ENCODE measurements at places on chromosomes 7 and 10.
A peak's percentile ranks its signal among the peaks of the same experiment; 100 is the strongest.

DNA sequence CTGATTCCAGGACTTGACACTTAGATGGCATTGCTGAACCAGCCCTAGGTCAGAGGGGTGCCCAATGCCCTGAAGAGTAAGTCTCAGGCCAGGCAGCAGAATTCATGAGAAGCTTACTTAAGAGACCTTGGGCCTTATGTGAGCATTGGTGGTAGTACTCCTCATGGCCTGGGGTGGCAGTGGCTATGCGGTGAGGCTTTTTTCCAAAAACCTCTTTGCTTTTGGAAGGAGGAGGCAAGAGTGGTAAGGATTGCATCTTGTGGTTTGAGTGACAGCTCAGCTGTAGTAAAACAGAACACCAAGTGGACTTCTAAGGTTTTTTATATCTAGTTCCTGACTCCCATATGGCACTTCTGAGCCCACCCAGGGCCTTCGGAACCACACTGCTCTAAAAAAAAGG is 459.0 kb upstream of the STEAP1 start:
- DNase-seq: no peak

DNA sequence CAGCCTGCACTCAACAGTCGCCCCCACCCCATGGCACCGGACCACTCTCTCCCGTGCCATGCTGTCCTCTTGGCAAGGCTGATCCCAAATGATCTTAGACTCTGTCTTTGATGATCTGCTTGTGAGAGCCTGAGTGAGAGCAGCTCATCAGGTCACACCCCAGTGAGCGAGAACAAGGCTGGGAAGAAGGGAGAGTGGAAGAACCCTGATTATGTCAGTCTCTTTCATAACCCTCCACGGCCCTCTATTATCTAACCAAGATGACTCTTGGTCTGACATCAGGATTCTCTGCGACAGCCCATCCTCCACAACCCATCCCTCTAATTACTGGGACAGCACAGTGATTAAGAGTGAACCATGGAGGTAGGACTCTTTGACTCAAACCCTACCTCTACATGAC is 53.1 kb upstream of the C7orf33 start:
- DNase-seq: no peak

- no peak for DNase-seq
Observed at GRCh38 chr7:4631380-4632179, 50.5 kb upstream of the FOXK1 start.

DNA sequence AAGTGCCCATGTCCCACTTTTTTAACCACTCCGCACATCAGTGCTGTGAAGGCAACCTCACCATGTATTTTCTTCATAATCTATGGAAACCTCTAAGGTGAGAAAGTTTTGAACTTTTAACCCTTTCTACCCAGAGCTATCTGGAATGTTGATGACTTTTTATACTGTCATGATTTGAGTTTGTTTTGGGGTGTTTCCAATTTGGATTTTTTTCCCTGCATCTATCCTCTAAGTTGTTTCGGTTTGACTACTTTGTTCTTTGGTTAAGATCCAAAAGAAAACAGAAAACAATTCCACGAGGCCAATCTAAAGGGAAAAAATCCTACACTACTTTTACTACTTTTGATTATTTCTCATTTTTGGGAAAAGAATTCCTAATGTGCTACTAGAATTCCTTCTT is 279.7 kb downstream of the USP6NL start:
- DNase-seq: no peak

DNA sequence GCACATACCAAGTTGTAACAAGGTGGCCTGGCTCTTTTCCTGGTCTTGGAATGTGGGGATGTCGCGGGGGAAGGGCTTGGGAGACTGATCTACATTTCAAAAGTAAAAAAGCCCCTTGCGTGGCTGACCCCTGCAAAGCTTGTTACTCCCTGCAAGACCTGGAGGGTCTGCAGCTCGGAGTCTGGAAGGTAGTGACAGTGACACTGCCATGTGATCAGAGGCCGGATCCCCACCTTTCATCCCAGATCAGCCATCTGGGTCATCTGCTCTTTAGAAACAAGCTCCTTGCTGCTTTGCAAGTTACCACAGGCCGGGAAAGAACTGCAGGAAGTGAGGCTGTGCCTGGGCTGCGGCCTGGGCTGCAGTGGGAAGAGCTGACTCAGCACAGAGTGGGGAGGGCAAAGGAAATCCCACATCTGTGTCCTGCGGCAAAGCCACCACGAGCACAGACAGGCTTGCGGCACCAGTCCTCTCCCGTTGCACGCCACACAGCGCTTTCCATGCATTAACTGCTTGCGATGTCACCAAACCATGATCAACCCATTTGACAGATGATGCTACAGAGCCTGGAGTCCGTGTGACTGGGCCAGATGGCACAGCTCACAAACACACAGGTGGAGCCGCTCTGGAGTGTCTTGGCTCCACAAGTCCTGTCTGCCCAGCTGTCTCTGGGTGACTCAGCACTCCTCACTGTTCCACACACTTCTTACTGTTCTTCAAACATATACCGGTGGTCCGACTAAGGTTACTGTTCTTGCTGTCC is 97.7 kb downstream of the SH3PXD2A start:
- DNase-seq: peak; percentile 43

DNA sequence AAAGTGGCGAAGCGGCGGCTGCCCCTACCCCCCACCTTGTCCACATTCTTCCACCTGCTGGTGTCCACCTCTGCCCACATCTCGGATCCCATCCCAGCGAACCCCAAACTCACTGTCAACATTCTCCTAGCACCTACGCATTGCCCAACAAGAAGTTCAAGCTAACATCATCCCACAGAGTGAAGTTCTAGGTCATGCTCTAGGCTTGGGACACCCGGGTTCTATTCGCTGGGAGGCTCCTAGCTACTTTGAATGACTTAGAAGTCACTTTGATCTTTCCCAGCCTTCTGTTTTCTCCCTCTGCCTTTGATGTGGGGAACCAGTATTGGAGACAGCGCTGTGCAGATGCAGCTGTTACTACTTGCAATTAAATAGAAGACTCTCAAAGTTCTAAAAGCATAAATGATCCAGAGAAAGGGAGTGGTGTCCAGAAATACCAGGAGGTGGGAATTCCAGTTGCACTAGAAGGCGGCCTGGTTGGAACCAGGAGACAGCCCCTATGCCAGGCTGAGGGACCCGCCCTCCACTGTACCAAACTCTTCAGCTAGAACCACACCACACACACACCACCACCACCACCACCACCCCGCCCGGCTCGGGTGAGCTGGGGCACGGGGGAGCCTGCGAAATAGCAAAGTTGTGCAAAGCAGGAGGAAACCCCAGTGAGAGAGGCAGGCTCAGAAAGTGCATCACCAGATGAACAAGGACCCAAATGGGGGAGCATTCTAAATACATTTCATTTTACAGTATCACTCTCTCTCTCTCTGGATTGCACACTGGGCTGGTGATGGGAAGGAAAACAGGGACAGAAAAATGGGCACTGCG is 5.5 kb upstream of the VGF start:
- no peak for DNase-seq

- DNase-seq: no peak
Observed at GRCh38 chr7:98618786-98619185, 1.7 kb downstream of the NPTX2 start.

- no peak for DNase-seq
Observed at GRCh38 chr10:73217628-73218027, 29.4 kb downstream of the DNAJC9 start.

DNA sequence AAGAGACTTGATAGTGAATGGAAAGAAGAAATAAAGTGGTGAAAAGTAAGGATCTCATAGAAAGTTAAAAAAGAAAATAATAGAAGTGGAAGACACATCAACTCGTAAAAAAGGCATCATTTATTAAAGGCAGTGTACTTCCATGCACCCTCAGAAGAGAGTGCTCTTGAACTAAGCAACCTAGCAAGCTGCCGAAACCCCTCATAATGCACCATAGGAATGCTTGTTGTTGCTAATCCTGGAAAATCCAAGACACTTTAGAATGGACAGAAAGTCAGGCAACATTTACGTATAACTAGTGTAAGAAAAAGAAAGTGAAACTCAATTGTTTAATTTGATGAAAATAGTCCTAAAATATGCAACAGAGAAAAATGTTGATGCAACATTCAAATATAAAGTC is 12.8 kb downstream of the TFPI2 start:
- no peak for DNase-seq

DNA sequence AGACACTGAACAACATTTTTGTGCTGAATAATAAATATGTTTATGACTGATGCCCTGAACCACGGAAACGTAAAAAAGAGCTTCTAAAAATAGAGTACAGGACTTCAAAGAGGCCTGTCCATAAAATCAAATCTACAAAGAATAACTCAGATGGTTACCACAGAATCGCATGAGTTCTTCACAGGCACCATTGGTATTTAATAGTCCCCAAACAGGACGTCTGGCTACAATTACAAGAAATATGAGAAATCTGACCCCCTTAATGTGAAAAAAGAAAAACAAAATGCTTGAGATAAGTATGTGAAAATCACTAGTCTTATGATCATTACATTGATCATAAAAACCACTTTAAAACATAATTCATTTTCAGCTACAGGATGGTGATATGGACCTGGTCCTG is 20.8 kb downstream of the CYTH3 start:
- DNase-seq: no peak

GRCh38 chr10:117092386-117092785 is 45.7 kb downstream of the VAX1 start:
- DNase-seq: no peak

DNA sequence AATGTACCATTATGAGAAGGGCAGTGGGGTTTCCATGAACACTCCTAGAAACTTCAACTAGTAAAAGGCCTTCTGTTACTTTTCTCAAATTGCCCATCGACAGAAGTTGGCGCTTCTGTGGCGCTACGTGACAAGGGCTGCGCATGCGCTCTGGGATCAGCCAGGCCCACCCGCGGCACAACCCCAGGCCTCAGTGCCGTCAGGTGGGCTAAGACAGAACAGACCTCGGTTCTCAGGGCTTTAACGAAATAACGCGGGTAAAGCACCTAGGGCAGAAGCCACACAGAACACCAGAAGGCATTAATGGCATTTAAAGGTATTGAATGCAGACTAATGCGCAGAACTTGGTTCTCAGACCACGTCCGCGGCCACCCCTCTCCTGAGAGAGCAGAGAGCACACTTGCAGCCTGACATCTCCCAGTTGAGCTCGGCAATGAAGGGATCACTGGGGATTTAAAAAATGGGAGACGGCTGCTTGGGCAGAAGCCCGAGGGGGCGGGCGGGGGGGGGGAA is 67.6 kb upstream of the CTNNA3 start:
- peak; percentile 85 for DNase-seq

DNA sequence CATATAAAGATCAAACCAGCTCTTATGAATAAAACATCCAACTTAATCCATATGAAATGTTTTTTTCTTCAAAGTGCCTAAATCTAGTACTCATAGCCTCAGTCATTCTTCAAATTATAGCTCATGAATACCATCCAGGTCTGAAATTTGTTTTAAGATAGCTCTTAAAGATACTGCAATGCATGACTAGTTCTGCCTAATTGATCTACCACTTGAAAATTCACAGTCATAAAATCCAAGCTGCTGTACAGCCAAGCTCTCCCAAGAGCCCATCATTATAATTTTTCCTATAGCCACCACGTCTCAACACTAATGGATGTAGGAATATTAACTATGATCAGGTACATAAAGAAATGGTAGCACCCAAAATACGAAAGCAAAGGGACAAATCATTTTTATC is 87.9 kb upstream of the RNF148 start:
- DNase-seq: no peak

DNA sequence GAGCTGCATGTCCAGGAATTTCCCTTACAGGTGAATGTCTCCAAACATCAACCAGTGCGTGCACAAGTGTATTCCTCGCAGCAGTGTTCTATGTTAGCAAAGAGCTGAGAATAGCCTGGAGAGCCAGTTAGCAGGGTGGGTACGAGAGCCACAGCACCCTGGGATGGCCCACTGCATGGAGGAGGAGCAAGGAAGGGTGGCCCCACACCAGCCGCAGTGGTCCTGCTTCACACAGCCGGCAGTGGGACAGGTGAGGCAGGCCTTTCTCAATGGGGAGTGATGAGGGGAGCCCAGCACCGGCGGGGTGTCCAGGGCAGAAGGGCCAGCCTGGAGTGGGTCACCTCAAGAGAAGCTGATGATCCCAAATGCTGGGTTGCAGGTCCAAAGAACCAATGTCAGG is 240.7 kb downstream of the TCERG1L start:
- DNase-seq: no peak

DNA sequence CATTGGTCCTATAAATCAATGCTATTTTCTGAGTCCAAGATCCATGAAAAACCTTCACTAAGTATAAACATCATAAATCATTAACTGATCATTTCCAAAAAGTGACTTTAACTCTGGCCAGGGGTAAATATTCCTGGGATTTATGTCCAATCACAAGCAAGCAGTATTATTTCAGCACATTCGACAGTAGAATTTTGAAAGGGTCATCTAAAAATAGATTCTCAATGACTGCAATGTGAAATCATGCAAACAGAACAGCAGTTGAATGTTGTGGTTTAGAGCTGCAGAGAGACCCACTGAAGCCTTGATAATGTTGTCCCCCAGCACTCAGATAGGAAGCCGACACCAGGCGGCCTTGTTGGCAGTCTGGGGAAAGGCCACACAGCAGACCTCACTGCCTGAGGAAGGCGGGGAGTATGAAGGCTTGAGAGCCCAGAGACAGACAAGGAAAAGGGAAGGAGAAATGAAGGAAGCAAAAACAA is 38.1 kb downstream of the FAM107B start:
- DNase-seq: no peak

DNA sequence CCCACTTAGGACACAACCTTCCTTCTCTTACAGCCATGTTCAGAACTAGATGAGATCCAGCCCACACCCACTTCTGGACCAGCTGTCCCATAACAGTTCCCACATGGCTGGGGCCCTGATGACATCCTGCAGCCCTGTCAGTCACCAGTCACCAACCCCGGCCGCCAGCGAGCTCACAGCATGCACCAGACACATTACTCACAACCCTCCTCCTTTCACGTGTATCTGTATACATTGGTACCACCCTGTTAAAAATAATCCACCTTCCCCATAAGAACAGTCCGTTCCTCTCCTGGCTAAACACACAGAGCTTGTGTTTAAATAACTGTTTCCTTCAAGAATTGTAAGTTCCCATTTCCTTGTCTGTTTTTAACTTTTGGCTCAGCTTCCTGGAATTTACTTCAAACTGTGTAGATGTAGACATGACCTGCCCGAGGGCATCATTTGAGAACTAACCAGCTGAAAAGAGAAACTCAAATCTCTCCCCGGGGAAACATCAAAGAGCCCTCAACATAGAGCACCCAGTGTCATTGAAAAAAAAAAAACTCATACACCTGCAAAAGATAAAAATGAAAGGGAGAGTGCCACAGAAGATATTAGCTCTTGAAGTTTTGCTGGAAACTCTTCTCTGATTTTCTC is 26.0 kb upstream of the PRLHR start:
- peak; percentile 5 for DNase-seq

DNA sequence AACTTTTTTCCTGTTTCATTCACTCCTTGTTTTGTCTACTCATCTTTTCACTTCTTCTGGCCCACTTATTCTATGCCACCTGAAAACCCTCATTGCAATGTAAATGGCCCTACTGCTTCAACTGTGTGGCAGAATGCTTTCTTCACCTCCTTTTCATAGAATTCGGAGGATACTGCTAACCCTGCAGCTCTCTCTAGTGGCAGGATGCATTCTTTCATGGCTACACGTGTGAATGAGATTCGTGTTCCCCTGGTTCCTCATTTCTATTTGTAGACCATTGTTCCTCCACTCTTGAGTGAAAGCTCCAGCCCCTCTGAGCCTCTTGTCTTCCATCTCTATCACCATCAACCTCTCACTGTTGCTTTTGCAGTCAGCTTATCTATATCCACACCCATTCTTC is 20.9 kb upstream of the CYP26C1 start:
- DNase-seq: peak; percentile 9

GRCh38 chr7:89232-90019 is 102.9 kb upstream of the FAM20C start:
- DNase-seq: no peak

- DNase-seq: no peak
Observed at GRCh38 chr7:5647816-5648215, 133.6 kb downstream of the RNF216 start.
